ENCODE measurements at places on chromosomes 5 and 9. TPM values are rescaled to one million over a fixed set of nuclear protein-coding genes. Genes with fewer than 3 reads are reported as not detected.

GRCh38 chr5:112064271-112064701 lies 307.3 kb upstream of the NREP start:
- no peak for DNase-seq

GRCh38 chr9:121840838-121841760 lies 189.7 kb downstream of the DAB2IP start:
- no peak for DNase-seq

GRCh38 chr9:90702441-90702955 lies 59.9 kb upstream of the DIRAS2 start:
- DNase-seq = no peak

DNA sequence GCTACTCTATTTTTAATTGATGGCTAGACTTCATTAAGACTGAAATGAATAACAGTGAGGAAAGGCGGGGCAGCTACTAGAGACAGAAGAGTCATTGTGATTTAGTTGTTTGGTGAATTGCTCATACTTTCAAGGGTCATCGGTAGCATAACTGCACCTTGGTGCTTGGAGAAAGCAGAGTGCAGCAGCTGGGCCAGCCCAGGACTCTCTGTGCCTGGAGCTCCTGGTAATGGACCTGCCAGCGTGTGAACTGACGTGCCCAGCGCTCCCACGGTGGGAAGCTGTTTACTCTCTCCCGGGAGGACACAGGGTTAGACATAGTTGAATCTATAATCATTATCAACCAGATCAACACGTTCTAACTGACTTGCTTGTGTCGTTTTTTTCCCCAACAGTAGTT lies 42.9 kb downstream of the LURAP1L start:
- DNase-seq = peak; percentile 96

- DNase-seq = peak; percentile 95
Measured at GRCh38 chr5:61866930-61867329, 439.1 kb upstream of the KIF2A start.

GRCh38 chr5:32446630-32447029 lies 2.1 kb upstream of the ZFR start:
- no peak for DNase-seq

GRCh38 chr5:71601222-71602026 lies 14.3 kb downstream of the MCCC2 start:
- DNase-seq = peak; percentile 97

The SLCO6A1 gene
- under 0.01 TPM for total RNA-seq

DNA sequence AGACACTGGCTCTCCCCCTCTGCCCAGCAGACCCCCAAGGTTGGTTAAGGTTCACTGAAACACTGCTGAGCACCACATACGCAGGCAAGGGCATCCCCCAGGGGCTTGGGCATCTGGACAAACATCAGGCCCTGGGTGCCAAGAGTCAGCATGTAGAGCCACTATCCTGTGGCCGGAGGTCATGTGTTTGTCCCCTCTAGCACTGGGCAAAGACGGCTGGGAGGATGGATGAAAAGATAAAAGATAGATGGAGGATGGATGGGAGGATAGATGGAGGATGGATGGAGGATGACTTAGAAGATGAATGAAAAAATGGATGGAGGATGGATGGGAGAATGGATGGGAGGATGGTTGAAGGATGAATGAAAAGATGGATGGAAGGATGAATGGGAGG lies 216.8 kb upstream of the IER5L start:
- no peak for DNase-seq
